ENCODE measurements at places on chromosomes 1 and 21.

DNA sequence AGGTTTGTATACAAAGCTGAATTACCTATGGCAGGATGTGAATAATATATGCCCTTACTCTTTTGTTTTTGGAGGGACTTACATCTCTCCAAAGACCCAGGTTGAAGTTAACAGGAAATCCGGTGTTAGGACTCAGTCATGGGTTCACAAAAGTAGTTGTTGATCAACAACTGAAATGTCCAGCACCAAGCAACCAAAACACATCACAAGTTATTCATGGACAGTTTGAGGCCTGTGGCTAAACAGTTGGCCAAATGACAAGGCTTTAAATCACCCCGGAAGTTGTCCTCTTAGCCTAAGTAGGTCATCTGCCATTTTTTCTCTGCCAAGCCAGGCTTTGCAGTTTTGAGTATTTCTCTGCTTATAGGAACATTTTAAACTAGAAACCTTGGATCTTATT lies 89.9 kb downstream of the CD247 start:
- DNase-seq: no peak

- no peak for DNase-seq
Measured at GRCh38 chr1:189606047-189606446, 871.6 kb downstream of the BRINP3 start.

GRCh38 chr1:198660341-198661261 lies 21.8 kb downstream of the PTPRC start:
- no peak for DNase-seq

- DNase-seq: no peak
Measured at GRCh38 chr1:214282630-214283242, 1.8 kb downstream of the SMYD2 start.
